ENCODE measurements at places on chromosomes 11 and 22. TPM values are rescaled to one million over a fixed set of nuclear protein-coding genes. Genes with fewer than 3 reads are reported as not detected.
A peak's percentile ranks its signal among the peaks of the same experiment; 100 is the strongest.

The LDHAL6A gene
- 0.09 TPM for polyA plus RNA-seq

The GLYAT gene
- not detected for polyA plus RNA-seq

The PDGFB gene
- polyA plus RNA-seq = 0.49 TPM

The MUC5B gene
- not detected for polyA plus RNA-seq

The ZP1 gene
- polyA plus RNA-seq = 1.0 TPM

The LMO2 gene
- polyA plus RNA-seq = not detected

The DMC1 gene
- polyA plus RNA-seq = 1.4 TPM

The ROM1 gene
- polyA plus RNA-seq = 5.4 TPM

The HBG1 gene
- not detected for polyA plus RNA-seq

DNA sequence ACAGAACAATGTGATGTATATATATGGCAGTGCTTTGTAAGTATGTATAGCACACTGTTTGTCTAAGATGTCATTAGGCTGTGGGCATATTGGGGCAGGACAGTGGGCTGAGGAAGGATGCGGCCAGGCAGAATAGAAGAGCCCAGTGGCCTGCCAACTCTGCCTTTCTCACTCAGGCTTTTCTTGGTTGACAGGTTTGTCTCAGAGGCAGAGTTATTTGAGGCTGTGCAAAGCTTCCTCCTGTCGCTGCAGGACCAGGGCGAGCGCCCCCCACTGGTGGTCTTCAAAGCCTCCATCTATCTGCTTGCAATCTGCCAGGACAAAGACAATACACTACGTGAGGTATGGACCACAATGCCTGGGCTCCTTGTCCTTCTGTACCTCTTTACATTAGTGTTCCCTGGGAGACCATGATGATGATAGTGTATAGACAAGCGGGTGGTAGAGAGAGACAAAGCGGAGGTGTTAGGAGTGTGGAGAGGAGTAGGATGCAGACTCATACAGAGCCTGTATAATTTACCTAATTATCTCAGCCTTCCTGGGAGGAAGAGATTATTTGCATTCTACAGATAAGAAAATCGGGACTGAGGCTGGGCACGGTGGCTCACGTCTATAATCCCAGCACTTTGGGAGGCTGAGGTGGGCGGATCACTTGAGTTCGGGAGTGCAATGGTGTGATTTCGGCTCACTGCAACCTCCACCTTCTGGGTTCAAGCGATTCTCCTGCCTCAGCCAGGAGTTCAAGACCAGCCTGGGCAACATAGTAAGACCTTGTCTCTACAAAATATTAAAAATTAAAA is 37.3 kb upstream of the CCDC134 start:
- DNase-seq = no peak

- DNase-seq = no peak
Measured at GRCh38 chr11:888310-889212, 22.0 kb downstream of the CHID1 start.

- DNase-seq = no peak
Measured at GRCh38 chr11:22633354-22633902, 7.8 kb upstream of the FANCF start.

DNA sequence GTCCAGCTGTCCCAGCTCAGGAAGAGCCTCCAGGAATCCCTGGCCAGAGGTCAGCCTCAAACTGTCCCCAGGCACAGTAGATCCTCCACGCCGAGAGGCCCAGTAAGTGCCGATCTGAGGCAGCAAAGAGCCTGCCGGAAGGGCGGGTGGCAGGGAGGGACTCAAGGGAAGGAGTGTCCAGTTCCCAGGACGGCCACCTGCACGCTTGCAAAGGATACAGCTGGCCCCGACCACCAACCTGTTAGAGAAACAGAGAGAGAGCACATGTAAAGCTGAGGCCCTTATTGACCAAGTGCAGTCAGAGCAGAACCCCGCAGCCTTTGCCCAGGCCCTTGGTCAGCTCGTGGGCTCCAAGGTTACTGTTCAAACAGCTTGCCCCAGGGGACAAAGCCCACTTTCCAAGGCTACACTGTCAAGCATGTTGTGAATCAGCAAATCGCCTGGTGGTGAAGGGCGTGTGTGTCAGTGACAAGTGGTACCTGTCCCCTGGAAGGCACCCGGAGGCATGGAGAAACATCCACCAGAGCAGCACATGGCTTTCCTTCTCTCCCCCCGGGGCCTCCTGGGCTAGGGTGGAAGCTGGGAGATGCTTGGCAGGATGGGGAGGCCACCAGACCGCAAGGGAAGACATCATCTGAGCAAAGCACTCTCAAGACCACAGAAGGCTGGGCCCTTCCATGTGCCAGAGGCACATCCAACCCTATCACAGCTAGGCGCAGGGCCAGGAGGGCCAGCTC is 42.6 kb upstream of the COMT start:
- DNase-seq = no peak

GRCh38 chr11:107565219-107565937 is at the start of gene ALKBH8:
TSS of gene ALKBH8 (minus strand) at chr11:107565735. CDS start at chr11:107560893, 4,842 bp downstream.
- DNase-seq = peak; percentile 91

DNA sequence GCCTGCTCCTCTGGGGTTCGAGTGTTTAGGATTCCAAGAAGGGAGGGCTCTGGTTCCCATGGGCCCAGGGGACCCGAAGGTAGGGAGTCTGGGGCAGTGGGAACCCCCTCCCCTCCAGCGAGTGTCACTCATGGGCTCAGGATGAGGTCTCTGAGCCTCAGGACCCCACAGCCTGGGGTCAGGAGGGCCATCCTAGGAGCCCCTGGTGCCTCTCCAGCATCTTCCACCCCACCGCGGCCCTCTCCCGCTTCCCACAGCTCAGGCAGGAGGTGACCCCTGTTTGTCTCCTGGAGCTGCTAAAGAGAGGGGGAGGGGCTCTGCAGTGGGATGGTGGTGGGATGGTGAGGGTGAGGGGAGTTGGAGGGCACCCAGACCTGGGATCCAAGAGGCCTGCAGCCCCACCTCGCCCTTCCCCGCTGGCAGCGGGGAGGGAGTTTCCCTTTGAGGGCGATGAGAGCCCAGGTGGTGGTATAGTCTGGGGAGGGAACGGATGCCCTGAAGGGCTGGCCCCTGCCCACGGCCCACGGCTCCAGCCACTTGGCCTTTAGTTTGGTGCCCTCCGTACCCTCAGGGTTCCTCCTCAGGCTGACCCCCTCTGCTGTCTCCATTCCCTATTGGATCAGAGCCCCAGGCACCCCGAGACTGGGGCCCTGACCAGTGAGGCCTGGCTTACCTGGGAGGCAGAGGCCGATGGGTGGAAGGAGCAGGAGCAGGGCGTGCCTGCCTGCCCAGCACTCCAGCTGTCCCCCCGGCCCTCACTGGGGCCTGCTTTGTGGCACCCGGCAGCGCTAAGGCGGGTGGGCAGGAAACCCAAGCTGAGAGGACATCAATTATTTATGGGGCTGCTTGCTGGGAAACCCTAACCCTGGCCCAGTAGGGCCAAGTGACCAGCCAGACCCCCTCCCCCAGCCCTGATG is 1.1 kb upstream of the CABP4 start:
- DNase-seq = no peak

GRCh38 chr22:22666307-22667091 is 22.1 kb downstream of the GGTLC2 start:
- peak; percentile 60 for DNase-seq

DNA sequence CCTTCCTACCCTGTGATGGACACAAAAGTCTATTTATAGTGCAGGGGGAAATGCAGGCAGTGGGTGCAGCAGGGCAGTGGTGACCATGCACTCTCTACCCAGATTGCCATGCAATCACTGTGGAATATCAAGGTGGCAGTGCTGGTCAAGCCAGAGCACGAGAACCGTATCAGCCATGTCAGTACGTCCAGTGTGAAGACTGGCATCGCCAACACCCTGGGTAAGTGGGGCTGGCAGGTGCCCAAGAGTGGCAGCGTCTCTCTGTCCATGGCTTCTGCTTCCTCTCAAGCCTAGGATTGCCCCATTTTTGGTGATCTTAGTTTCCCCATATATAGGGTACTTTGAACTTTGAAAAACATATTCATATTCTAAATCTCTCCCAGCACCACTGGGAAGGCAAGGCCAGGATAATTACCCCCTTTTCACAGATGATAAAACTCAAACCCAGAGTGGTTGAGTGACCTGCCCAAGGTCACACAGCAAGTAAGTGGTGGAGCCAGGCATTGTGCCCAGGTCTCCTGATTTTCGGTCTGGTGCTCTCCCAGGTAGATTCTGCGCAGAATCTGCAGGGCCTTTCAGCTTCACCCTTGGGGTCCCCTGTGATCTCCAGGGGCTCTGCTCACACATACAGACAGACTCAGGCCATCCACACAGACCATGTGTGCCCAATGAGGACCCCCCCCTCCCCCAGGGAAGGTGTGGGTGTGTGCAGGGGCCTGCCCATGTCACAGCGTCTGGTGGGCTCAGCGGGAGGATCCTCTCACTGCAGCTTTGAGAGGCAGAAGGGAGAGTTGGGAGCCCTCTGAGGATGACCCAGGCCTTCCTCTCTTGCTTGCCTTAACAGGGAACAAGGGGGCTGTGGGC is 7.1 kb downstream of the INPPL1 start:
- DNase-seq = no peak

- DNase-seq = no peak
Measured at GRCh38 chr11:64323373-64323772, 5.5 kb downstream of the PRDX5 start.

DNA sequence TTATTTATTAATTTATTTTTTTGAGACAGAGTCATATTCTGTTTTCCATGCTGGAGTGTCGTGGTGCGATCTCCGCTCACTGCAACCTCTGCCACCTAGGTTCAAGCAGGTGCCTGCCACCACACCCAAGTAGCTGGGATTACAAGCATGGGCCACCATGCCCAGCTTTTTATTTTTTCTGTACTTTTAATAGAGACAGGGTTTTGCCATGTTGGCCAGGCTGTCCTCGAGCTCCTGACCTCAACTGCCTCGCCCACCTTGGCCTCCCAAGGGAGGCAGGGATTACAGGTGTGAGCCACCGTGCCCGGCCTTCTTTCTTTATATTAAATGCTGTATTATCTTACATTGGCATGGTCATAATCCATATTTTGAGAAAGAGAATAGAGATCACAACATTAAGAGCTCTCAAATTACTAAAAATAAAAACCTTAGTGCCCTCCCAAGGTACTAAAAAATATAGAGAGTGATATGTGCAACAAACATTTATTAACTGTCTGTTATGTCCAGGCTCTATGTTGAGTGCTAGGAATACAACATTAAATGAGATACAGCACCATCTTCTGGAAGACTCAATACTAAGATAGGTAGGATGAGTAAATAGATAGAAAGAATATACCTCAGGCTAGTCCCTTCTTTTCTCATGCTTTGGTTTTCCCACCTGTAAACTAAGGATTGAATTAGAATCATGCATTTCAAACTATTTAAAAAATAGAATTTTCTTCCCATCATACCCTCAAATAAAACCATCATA is 84.1 kb downstream of the BBOX1 start:
- peak; percentile 57 for DNase-seq
